Vagina (tissue), 2 donors: ENCODE measurements at places on chromosomes 1 and 21.

DNA sequence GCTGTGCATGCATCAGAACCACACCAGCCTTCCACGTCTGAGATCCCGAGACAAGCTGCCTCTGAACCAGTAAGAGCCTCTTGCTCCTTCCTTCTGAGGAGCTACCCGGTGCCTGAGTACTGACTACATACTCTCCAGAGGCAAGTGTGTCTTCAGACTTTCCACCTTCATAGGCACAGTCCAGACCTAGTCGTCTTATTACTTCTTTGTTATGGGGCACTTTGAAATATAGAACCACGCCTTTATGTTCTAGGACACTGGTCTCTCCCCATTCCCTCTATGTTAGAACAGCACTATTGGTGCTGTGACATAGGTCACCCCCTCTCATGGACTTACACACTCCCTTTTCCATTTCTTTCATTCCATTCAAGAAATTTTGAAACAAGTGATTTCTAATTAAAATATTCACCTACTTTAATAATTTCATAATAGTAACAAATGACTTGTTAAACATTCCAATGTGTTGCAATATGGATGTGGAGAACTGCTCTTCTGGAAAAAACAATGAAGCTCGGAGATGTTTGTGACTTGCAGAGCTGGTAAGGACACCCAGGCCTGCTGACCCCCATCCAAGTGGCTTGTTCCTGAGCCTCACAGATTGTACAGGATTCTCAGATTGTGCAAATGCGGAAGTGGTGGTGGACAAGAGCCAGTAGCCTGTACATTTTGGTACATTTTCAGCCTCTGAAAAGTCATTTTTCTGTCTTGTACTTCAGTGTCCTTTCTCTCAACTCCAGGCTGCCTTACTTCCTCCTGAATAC, 76.1 kb upstream of the SIPA1L2 start:
- H3K27ac ChIP-seq, result peak overlapping the region; percentile 78
- peaks cover 28% of the 10 kb centered on the region for H3K4me1 ChIP-seq
- H3K36me3 ChIP-seq, result no peaks in the 10 kb centered on the region
- no peak overlapping the region for H3K4me3 ChIP-seq

DNA sequence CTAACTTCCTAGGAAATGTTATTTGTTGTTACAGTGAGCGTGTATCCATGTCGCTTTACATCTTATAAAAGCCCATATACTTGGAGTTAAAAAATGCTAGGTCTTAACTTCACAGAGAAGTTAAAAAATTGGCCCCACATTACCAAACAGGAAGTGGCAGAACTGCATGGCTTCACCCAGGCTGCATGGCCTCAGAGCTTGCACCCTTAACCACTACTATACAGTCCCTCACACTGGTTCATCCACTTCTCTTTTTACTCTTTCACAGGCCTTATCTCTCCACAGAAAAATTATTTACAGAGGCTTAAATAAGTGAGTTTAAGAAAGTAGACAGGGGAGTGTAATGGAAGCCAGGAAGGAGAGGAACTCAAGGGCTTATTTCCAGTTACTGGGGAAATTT, 402.5 kb downstream of the HHAT start:
- no peak overlapping the region for H3K4me3 ChIP-seq
- no peak overlapping the region for H3K27ac ChIP-seq
- H3K4me1 ChIP-seq, result no peaks in the 10 kb centered on the region
- H3K36me3 ChIP-seq, result no peaks in the 10 kb centered on the region
- no peaks in the 10 kb centered on the region for H3K27me3 ChIP-seq

- no peaks in the 10 kb centered on the region for H3K36me3 ChIP-seq
- peak overlapping the region; percentile 83 for H3K27ac ChIP-seq
- no peak for DNase-seq
- H3K4me3 ChIP-seq, result no peak overlapping the region
- peaks cover 60% of the 10 kb centered on the region for H3K4me1 ChIP-seq
Observed at GRCh38 chr1:16184557-16185303, 27.7 kb downstream of the ARHGEF19 start.

DNA sequence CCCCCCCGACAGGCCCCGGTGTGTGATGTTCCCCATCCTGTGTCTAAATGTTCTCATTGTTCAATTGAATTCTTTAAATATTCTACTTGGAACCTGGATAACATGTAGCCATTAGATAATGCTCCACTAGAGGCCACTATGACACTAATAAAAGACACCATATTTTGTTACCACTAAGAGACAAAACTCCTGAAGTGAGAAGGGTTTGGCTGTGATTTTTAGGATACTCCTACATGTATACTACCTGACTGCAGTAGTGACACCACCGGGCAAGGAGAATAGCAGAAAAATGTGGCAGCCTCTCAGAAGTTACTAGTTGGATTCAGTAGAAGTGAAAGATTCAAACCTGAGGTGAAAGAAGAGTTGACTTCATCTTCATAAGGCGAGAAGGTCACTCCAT, 36.0 kb downstream of the F5 start:
- H3K27me3 ChIP-seq, result no peaks in the 10 kb centered on the region
- DNase-seq, result no peak
- H3K36me3 ChIP-seq, result no peaks in the 10 kb centered on the region
- H3K4me1 ChIP-seq, result no peaks in the 10 kb centered on the region

DNA sequence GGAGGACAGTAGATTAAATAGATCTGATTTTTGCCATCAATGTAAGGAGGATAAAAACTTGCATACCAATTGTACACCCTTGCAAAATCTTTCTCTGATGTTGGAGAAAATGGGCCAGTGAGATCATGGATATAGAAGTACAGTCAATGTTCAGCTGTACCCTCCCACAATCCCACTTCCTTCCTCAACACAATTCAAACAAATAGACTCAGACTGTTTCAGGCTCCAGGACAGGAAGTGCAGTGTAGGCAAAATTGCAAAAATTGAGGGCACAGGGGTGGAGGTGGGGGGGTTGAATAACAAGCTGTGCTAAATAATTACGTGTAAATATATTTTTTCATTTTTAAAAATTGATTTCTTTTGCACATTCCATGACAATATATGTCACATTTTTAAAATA, 3.9 kb upstream of the IFI44 start:
- H3K4me1 ChIP-seq, result peaks cover 15% of the 10 kb centered on the region
- no peak overlapping the region for H3K4me3 ChIP-seq
- no peak overlapping the region for H3K27ac ChIP-seq

DNA sequence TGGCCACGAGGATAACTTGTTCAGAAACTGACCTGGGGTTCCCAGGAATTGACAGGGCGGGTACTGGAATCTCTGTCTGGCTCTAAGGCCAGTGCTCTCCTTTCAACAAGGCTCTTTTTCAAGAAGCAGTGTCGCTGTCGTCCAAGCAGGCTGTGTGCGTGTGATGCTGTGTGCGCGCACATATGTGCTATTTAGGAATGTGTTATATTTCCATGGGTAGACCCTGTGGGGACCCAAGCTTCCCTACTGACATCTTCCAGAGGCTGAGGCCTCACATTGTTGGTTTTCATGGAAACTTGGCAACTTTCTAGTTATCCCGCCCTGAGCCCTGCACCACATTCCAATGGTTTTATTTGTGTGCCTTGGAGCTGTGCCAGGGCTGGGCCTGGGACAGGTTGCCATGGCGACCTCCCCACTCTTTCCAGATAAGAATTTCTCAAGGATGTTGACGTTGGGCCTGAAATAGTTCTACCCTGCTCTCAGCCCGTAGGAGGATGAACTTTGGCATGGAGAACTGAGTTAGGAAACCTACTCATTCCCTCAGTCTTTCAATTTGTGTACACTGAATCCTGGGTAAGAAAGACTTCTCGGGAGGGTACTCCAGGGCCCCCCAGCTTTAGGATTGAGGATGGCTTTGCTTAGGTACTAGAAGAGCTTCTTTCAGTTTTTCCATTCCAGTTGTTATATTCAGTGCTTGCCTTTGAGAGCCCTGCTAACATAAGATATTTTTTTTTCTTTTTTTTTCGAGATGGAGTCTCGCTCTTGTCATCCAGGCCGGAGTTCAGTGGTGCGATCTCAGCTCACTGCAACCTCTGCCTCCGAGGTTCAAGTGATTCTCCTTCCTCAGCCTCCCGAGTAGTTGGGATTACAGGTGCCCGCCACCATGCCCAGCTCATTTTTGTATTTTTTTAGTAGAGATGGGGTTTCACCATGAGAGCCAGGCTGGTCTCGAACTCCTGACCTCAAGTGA, 38.8 kb upstream of the SRSF10 start:
- peak overlapping the region; percentile 81 for H3K27ac ChIP-seq
- H3K27me3 ChIP-seq, result no peaks in the 10 kb centered on the region
- no peaks in the 10 kb centered on the region for H3K36me3 ChIP-seq
- no peak overlapping the region for H3K4me3 ChIP-seq
- no peak for DNase-seq

- no peaks in the 10 kb centered on the region for H3K4me1 ChIP-seq
- DNase-seq, result no peak
- no peak overlapping the region for H3K27ac ChIP-seq
- H3K36me3 ChIP-seq, result no peaks in the 10 kb centered on the region
Observed at GRCh38 chr1:152533327-152533938, 19.2 kb downstream of the CRCT1 start.

DNA sequence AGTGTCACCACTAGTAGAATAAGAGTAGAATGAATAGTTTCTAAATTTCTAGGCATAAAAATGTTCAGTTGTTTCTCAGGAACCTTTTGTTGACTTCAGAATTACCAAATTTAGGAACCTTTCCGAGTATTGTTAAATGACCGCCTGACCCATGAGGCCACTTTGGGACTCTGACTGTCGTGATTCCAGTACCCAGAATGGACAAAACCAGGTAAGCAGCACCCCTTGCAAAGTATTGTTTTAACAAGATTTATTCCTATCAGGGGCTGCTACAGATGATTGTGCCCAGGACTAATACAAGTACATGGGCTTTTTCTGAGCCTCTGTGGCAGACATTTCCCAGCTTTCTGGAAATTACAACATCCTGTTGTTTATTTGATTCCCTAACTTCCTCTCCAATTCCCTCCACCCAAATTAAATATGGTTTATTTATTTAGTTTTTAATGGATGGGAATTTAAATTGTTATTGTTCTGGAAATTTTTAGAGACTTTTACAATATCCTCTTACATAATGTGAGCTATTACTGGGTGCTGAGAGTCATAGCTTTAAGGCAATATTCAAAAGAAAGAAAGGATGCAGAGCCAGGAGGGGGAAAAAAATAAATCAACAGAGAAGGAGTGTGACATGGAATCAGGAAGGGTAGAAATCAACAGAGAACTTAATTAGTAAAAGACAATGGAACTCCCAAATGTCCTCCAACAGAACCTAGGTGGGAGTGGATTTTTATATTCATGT, 37.4 kb upstream of the NTPCR start:
- no peak for DNase-seq
- H3K4me1 ChIP-seq, result no peaks in the 10 kb centered on the region
- no peak overlapping the region for H3K27ac ChIP-seq

DNA sequence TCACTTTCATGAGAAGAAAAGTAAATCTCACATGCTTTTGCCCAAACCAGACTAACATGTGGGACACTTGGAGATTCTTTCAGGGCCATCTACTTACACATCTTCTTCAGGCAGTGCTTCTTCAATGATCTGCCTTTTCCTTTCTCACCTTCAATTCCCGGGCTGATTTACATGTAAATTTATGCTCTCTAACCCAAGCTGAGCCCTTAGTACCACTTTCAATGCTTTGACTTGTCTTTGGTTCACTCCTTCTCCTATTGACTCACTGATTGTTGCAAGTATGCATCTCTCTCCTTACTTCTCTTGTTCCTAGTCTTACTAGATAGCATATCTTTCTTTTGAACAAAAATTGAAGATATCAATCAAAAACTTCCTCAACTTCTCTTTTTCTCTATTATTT, 154.2 kb upstream of the DEPDC1 start:
- H3K27ac ChIP-seq, result no peak overlapping the region
- H3K4me3 ChIP-seq, result no peak overlapping the region
- no peak for DNase-seq

- H3K4me1 ChIP-seq, result no peaks in the 10 kb centered on the region
- no peak overlapping the region for H3K27ac ChIP-seq
- H3K4me3 ChIP-seq, result no peak overlapping the region
- DNase-seq, result no peak
Observed at GRCh38 chr21:24112020-24112419, 1495.3 kb downstream of the MRPL39 start.

GRCh38 chr1:229298887-229299503, 28.1 kb downstream of the RAB4A start:
- H3K36me3 ChIP-seq, result no peaks in the 10 kb centered on the region
- H3K4me3 ChIP-seq, result no peak overlapping the region
- no peaks in the 10 kb centered on the region for H3K4me1 ChIP-seq
- no peak overlapping the region for H3K27ac ChIP-seq

DNA sequence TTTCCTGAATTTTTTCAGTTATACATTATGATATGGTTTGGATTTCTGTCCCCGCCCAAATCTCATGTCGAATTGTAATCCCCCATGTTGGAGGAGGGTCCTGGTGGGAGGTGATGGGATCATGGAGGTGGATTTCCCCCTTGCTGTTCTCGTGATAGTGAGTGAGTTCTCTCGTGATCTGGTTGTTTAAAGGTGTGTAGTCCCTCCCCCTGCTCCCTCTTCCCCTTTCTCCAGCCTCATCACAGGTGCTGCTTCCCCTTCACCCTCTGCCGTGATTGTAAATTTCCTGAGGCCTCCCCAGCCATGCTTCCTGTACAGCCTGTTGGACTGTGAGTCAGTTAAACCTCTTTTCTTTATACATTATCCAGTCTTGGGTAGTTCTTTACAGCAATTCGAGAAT, 93.2 kb upstream of the HNRNPU start:
- no peaks in the 10 kb centered on the region for H3K36me3 ChIP-seq
- H3K27ac ChIP-seq, result no peak overlapping the region

- no peak overlapping the region for H3K27ac ChIP-seq
- no peaks in the 10 kb centered on the region for H3K27me3 ChIP-seq
- no peak overlapping the region for H3K4me3 ChIP-seq
- no peaks in the 10 kb centered on the region for H3K36me3 ChIP-seq
- H3K4me1 ChIP-seq, result no peaks in the 10 kb centered on the region
Observed at GRCh38 chr1:168146626-168147025, 9.9 kb upstream of the GPR161 start.

DNA sequence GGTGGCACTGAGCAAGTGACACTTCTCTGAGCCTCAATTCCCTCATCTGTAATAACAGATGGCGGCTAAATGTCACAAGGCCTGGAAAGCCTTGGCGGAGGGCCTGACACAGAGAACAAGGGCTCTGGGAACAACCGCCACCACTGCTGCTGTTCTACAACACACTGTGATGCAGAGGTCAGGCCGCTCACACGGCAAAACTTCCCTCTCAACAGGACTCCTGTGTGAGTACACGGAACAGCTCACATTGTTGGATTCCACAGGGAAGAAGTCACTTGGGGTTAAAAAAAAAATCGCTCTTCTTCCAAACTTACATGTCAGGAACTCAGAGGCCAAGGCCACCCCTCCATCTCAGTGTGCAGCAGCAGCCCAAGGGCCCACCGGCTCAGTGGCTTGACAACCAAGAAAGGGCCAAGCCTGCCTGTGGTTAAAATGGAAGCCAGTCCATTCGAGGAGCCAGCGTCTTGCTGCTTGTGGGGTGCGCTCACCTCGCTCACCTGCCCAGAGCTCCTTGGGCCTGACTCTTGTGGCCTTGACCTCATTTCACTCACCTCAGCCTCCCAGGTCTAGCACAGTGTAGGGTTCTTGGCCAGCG, 101.1 kb downstream of the RAVER2 start:
- no peak overlapping the region for H3K4me3 ChIP-seq
- no peaks in the 10 kb centered on the region for H3K4me1 ChIP-seq
- H3K36me3 ChIP-seq, result no peaks in the 10 kb centered on the region
- H3K27ac ChIP-seq, result no peak overlapping the region
- peak; percentile 47 for DNase-seq

GRCh38 chr1:192786576-192786975, 22.3 kb upstream of the RGS2 start:
- no peaks in the 10 kb centered on the region for H3K27me3 ChIP-seq
- H3K27ac ChIP-seq, result no peak overlapping the region
- no peak for DNase-seq
- no peak overlapping the region for H3K4me3 ChIP-seq
- H3K36me3 ChIP-seq, result no peaks in the 10 kb centered on the region

- no peaks in the 10 kb centered on the region for H3K27me3 ChIP-seq
- peaks cover 30% of the 10 kb centered on the region for H3K4me1 ChIP-seq
- H3K36me3 ChIP-seq, result peaks cover 77% of the 10 kb centered on the region
- DNase-seq, result no peak
Observed at GRCh38 chr1:93874025-93874651, 4.9 kb downstream of the DNTTIP2 start.
